Stimulated activated CD8-positive, alpha-beta memory T cell treated with anti-CD3 and anti-CD28 coated beads, Interleukin-4, amount 100 ng/mL, for 4 hours (primary cell): ENCODE measurements at places on chromosomes 13 and 19.

DNA sequence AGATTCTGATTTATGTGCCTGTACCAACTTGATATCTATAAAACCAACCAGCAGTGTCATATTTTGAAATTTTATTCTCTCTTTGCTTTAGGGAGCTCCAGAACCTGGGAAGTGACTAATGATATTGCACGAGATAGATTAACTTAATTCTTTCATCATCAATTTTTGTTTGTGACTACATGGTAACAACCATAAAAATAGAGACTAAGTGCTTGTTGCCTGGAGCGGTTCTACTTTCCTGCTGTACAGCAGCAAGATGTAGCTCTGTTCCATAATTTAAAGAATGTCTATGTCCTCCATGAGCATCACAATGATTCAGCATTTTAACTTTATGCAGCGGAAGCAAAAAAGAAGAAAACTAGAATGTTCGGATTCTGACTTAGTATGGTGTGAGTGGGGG, 275.6 kb downstream of the KLF5 start:
- no peak for DNase-seq

- no peak for DNase-seq
Measured at GRCh38 chr13:103178986-103179943, 113.0 kb upstream of the SLC10A2 start.

- no peak for DNase-seq
Measured at GRCh38 chr19:12117201-12117970, 22.8 kb downstream of the ZNF20 start.

DNA sequence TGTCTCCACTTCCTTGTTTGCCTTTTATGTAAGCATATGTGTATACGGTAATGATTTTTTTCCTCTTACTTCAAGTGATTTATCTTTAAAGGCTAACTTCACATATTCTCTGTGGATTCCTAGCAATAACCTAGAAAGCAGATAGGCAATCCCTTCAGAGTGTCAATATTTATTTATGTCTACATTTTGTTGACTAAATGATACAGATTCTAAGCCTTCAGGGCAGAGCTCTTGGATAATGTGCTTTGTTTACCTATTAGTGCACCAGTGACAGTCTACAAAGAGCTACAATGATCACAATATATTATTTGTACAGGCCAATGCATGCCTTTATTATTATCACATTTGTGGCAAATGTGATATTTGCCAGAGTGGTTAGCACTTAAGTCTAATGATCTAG, 406.2 kb downstream of the EFNB2 start:
- no peak for DNase-seq

- DNase-seq, result no peak
Measured at GRCh38 chr19:29302002-29302928, 89.3 kb upstream of the UQCRFS1 start.

DNA sequence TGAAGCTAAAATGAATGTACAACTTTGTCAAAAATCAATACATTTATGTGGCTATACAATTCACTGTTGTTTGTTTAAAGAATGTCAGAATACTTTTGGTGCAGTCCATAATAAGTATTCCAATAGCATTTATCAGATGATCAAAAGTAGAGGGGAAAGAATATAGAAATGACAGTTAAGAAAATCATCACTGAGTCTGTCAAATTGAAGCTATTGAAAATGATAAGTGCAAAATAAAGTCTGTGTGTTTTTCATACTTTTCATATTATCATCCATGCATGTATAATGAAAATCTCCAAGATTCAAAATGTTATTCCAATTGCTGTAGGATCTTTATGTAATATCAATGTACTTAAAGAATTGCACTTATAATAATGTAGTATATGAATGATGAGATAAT, 93.3 kb upstream of the ATXN8OS start:
- no peak for DNase-seq

- DNase-seq, result no peak
Measured at GRCh38 chr19:21519488-21519887, 14.1 kb downstream of the ZNF429 start.

DNA sequence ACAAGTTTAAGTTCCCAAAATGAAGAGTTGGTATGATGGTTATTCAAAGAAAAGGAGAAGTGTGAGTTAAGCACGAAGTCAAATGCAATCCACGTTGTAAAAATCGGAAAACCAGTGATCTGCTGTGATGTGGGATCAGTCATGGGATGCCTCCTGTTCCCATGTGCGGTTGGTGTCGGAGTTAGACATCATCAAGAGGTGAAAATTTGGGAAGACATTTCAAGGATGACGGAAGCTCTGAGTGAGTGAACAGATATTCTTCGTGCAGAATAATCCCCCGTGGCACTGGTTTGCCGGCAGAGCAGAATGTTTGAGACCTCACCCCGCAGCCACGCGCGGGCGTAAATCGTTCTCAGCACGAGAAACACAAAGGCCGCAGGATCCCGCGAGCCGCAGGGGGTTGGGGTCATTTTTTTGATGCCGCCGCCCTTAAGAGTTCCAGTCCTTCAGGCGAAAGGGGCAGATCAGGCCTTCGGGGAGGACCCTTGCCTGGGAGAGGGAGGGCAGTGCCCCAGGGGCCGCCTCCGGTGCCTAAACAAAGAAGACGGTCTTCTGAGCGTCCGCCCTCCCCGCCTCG, 13.7 kb upstream of the SOX1 start:
- DNase-seq, result no peak

- no peak for DNase-seq
Measured at GRCh38 chr19:45408830-45409556, 2.5 kb downstream of the POLR1G start.

- no peak for DNase-seq
Measured at GRCh38 chr13:69389899-69390298, 717.7 kb upstream of the ATXN8OS start.

DNA sequence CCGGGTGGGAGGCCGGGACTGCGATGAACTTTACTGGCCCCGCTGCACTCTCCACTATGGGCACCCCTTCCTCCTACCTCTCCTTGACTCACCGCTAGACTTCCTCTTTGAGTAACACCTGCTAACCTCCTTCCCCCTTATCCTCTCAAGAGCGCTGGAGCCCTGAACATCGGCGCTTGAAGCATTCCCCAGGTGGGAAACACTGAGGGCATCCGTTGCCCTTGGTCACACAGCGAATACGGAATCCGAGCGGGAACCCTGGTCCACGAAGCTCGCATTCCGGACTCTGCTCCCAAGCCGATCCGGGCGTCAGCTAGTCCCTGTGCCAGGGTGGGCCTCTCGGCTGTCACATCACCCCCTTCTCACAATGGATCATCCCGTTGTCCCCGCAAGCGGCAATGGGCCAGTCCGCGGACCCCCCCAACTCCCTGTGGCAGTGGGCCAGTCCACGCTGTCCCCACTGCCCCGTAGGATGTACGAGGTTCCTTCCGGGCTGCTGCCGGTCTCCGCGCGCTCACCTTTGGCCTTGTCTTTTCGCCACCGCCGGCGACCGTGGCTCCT, 4.2 kb downstream of the LIPE start:
- peak; percentile 22 for DNase-seq

- no peak for DNase-seq
Measured at GRCh38 chr13:29800687-29801086, 49.7 kb downstream of the UBL3 start.

DNA sequence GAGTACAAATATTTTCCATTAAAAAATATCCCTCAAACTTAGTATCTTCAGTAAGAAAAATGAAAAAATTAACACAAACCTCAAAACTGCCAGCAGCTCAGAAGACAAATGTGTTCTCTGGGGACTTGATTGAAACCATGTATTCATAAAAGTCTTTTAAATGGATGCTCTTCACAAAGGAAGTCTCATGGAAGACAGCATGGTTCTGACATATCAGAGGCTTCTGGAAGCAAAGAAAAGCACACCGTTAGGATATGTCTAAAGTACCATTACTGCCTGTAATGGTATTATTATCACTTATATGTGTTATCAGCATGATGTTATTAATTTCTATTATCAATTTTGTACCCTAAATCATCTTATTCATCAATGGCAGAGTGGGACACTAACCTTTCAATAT, 302.8 kb downstream of the ENOX1 start:
- DNase-seq, result no peak

- DNase-seq, result no peak
Measured at GRCh38 chr13:95059306-95059705, 241.9 kb downstream of the ABCC4 start.
